ENCODE measurements at places on chromosomes 3 and 15.
A peak's percentile ranks its signal among the peaks of the same experiment; 100 is the strongest.

- peak; percentile 29 for DNase-seq
Observed at GRCh38 chr3:100761211-100761942, 52.1 kb downstream of the TFG start.

GRCh38 chr15:85762039-85762755 is 32.5 kb downstream of the KLHL25 start:
- no peak for DNase-seq

- DNase-seq: peak; percentile 39
Observed at GRCh38 chr3:12400616-12401194, 83.6 kb upstream of the TSEN2 start.

DNA sequence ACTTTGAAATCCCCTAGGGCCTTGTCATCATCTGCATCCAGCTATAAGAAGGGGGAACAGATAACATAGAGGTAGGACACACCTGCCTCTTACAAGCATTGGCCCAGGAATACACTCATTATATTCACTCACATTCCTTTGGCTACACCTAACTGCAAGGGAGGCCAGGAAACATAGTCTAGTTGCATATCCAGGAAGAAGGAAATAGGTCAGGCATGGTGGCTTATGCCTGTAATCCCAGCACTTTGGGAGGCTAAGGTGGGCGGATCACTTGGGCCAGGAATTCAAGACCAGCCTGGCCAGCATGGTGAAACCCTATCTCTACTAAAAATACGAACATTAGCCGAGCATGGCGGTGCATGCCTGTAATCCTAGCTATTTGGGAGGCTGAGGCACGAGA is 48.8 kb downstream of the GTPBP8 start:
- peak; percentile 20 for DNase-seq

- DNase-seq: peak; percentile 8
Observed at GRCh38 chr3:134846911-134847317, 51.9 kb downstream of the EPHB1 start.

- no peak for DNase-seq
Observed at GRCh38 chr15:29880341-29880740, 58.1 kb upstream of the TJP1 start.

GRCh38 chr3:143707848-143708247 is 140.4 kb downstream of the SLC9A9 start:
- no peak for DNase-seq

DNA sequence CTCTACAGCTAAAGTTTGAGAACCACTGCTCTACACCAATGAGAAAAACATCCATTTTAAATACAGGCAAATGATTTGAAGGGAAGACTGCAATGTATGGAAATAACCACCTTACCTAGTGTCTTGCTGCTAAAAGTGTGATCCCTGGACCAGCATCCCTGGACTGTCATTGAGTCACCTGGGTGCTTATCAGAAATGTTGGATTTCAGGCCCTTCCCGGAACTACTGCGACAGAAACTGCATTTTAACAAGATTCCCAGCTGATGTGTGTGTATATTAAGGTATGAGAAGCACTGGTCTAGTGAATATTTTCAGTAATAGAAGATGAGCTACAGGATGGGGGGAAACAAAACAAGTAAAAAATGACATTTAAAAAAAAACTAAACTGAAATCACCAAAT is 324.1 kb downstream of the MECOM start:
- no peak for DNase-seq

DNA sequence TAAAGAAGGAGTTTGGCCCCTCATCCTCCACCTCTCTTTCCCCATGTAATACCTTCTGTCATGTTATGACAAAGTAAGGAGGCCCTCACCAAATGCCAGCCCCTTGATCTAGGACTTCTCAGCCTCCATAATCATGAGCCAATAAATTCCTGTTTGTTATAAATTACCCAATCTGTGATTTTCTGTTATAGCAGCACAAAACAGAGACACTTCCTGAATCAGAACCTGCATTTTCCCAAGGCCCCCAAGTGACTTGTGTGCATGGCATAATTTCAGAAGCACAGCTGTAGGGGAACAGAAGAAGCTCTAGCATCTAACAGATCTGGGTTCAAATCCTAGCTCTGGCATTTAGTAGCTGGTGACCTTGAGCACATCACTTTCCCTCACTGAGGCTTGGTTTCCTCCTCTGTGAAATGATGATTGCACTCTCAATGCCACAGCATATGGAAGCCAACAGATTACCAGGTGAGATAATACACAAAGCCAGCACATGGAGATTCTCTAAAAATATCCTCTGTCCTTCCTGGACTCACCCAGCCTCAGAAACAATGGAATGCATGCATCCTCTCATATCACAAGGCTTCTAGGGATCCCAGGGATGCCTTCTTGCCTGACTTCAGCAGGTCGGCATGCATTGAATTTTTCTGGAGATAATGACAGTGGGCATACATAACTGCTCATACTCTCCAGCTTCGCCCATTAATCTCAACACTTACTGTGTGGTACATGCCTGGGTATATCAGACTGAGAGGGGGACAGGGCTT is 26.3 kb downstream of the TLNRD1 start:
- no peak for DNase-seq

GRCh38 chr15:64841344-64842095 is at the start of gene PLEKHO2:
Gene PLEKHO2 (plus strand): TSS chr15:64841915. CDS start chr15:64842017, 102 bp downstream.
- DNase-seq: peak; percentile 90

DNA sequence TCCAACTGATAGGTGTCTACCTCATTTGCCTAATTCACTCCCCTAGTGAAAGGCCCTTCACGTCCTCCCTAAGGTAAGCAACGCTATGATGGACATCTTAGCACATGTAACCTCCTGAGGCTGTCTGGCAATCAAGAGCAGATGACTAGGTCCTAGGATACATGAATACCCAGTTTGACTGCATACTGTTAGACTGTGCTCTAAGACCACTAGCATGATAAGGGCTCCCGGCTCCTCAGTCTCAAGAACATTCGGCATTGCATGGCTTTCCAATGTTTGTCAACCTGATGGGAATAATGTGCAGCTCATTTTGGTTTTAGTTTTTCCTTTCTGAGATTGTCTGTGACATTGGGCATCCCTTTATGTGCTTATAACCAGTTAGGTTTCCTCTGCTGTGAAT is 152.1 kb downstream of the UACA start:
- no peak for DNase-seq

- peak; percentile 59 for DNase-seq
Observed at GRCh38 chr15:37134699-37135131, 34.4 kb upstream of the MEIS2 start.

- DNase-seq: no peak
Observed at GRCh38 chr15:100588638-100589242, 13.2 kb downstream of the LINS1 start.

DNA sequence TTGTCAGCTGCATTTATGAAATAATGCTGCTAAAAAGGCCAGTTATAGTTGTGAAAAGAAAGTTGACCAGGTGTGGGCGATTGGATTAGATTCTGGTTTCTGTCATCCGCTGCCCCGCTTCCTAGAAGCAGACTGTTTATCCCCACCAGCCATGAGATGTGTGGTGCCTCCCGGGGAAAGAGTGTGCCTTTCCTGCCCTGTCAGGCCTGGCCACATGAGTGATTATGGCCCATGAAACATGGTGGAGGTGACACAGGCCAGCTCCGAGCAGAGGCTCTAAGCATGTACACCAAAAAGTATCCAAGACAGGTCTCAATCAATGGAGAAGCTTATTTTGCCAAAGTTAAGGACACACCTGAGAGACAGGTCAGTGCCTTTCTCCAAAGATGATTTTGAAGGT is 85.4 kb upstream of the ABHD2 start:
- no peak for DNase-seq

DNA sequence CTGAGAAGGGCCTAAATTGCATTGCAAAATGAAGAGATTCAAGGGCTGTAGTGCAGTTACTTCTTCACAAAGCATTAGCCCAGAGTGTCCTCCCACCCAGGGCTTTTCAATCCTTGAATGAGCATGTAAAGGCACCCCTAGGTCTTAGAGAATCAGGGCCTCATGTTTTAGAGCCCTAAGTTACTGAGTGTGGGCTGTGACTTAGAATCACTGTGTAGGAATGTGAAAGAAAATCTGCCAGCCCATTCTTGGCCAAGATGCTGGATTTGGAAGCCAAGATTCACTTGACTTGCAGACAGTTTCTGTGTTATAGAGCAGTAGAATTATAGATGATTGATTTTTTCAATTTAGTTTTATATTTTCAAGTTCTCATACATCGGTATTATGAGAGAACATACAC is 153.2 kb downstream of the MYRIP start:
- DNase-seq: no peak

DNA sequence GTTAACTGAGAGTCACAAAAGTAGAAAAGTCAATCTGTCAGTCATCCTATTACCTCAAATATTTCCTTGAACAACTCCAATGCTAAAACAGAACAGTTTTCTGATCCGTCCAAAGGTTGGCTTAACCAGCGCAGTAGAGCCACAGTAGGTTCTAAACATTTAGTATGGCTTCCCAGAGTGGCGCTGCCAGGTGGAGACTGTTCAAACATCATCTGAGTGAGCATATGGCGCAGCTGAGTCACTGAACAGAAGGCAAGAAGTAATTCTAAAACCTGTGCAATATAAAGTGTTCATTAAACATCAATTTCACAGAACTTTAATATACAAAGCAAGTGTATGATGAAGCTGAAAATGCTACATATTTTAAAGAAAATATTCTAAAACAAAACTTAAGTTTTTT is 19.9 kb downstream of the CIP2A start:
- no peak for DNase-seq

- DNase-seq: no peak
Observed at GRCh38 chr15:66770518-66771350, 68.7 kb downstream of the SMAD6 start.

DNA sequence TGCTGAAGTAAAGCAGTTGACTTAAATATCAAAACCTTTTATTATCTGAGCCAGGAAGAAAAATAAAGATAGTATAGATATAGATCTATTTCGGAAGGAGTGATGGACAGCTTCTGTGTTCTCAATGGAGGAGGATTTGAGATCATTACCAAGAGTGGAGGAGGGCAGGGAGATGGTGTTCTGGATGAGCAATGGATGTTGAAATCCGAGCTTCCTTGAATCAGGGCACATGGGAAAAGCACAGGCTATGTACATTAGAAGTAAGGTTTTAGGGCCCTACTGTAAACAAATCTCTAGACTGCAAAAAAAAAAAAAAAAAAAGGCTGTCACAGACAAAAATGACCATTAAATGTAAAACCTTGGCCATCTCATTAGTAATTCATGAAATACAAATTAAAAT is 43.2 kb downstream of the GTPBP8 start:
- peak; percentile 46 for DNase-seq

DNA sequence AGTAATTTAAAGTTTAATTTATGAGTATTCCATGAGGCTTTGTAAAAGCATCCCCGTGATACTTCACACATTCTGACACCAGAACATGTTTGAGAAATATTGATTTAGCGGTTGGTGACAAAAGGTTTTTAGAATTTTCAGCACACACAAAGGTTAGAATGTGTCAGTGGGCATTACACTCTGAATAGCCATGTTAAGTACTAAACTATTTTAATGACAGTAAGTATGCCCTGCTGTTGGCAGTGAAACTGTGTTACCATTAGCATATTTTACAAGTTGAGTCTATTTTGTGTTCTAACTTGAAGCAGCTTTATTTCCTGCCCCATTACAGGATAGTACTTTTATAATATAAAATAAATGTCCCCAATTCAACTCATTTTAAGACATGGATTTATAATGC is 66.5 kb downstream of the ADAMTSL3 start:
- no peak for DNase-seq

- no peak for DNase-seq
Observed at GRCh38 chr3:149781741-149782140, 10.6 kb downstream of the ANKUB1 start.

Data from epithelial cell of esophagus (primary cell).